ENCODE measurements at places on chromosomes 16 and 17.

GRCh38 chr16:29765167-29766032 lies 12.7 kb upstream of the ZG16 start:
- no peak for DNase-seq

GRCh38 chr17:27269974-27270373 lies 23.9 kb upstream of the WSB1 start:
- DNase-seq, result no peak

DNA sequence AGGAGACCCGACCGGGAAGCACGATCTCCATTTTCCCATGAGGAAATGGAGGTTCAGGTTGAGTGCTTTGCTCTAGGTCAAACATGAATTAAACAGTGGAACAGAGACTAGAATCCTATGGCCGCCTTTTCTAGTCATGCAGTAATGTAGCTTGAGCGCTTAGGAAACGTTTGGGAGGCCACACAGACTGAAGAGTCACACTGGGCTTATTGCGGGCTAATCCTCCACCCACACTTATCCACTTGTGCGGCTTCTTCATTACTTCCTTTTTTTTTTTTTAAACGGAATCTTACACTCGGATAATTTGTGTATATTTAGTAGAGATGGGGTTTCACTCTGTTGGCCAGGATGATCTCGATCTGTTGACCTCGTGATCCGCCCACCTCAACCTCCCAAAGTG lies 26.0 kb downstream of the CACNG3 start:
- no peak for DNase-seq

- DNase-seq, result no peak
Observed at GRCh38 chr16:65044873-65045272, 77.0 kb downstream of the CDH11 start.

- DNase-seq, result no peak
Observed at GRCh38 chr16:55510185-55510805, 1.4 kb downstream of the LPCAT2 start.
